ENCODE measurements at places on chromosomes 4 and X.

DNA sequence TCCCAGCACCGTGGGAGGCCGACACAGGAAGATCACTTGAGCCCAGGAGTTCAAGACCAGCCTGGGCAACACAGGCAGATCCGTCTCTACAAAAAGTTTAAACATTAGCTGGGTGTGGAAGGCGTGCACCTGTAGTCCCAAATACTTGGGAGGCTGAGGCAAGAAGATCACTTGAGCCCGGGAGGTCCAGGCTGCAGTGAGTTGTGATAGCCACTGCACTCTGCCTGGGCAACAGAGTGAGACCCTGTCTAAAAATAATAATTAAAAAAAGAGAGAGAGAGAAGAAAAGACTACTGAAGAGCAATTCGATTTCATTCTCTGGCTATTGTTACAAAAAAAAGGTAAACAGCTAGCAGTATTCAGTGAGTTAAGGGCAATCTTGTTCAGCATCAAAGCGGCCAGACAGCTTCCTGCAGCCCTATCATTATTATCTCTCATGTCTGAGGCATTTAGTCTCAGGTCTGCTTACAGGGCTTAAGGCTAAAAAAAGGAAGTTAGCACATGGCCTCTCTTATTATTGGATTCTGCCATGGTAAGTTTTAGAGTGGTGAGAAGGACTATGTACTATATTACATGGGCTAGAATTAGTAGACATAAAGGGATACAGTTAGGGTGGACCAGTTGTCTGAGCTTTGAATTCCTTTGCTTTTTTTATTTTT is 37.9 kb downstream of the ARHGEF6 start:
- DNase-seq, result no peak
- peaks cover 34% of the 10 kb centered on the region for H3K4me1 ChIP-seq
- H3K27me3 ChIP-seq, result no peaks in the 10 kb centered on the region
- H3K4me3 ChIP-seq, result no peak overlapping the region
- H3K36me3 ChIP-seq, result peaks cover 16% of the 10 kb centered on the region

GRCh38 chr4:73964862-73965611 is 16.8 kb downstream of the PF4 start:
- no peaks in the 10 kb centered on the region for H3K36me3 ChIP-seq
- no peak overlapping the region for H3K27ac ChIP-seq
- no peak for DNase-seq
- peaks cover 22% of the 10 kb centered on the region for H3K27me3 ChIP-seq
- no peaks in the 10 kb centered on the region for H3K4me1 ChIP-seq

DNA sequence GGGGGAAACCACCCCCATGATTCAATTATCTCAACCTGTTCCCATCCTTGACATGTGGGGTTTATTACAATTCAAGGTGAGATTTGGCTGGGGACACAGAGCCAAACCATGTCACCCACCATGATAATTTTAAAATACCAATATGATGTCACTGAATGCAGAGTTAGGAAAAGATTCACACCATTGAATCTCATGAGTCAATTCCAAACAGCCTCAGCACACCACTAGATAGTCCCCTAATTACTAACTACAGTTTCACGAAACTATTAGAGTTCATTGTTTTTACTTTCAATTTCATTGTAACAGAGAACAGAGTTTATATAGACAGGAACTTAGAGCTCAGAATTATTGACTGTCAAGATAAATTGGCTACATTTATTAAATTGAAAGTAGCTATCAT is 410.2 kb downstream of the FAM47A start:
- H3K27me3 ChIP-seq, result peaks cover 4% of the 10 kb centered on the region

DNA sequence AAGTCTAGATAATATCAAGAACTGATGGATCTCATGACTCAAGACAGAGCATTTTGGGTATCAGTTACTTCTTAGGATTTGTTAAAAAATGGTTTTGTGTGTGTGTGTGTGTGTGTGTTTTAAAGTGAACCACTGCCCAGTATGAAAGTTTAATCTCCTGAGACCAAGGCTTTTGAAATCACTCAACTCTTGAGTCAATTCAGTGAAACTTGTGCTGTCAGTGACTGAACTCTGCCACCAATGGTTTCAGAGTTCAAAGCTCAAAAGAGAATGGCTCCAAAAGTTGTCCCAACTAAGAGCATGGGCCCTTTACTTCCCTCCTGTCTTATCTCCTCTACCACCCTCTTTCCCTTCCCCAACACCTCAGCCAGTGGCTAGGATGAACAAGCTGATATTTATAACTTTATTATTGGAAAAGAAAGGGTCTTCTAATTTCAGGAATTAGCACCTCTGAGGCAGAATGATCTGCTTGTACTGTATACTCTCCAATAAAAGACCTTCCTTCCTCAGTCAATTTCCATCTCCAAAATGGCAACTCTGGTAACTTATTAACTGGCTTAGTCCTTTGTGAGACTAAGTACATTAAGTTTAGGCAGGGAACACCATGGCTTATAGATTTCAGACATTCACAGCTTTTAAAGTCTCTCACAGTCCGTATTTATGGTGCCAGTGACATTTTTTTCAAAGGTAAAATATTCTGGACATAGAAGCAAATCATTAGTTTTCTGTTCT is 152.2 kb downstream of the REPS2 start:
- no peaks in the 10 kb centered on the region for H3K27me3 ChIP-seq
- no peak overlapping the region for H3K27ac ChIP-seq
- H3K4me1 ChIP-seq, result no peaks in the 10 kb centered on the region
- no peak overlapping the region for H3K4me3 ChIP-seq
- no peaks in the 10 kb centered on the region for H3K36me3 ChIP-seq
- DNase-seq, result no peak

GRCh38 chr4:152880263-152880662 is 55.9 kb upstream of the FHDC1 start:
- no peak overlapping the region for H3K27ac ChIP-seq
- peaks cover 35% of the 10 kb centered on the region for H3K36me3 ChIP-seq
- H3K4me1 ChIP-seq, result no peaks in the 10 kb centered on the region
- H3K27me3 ChIP-seq, result no peaks in the 10 kb centered on the region
- H3K4me3 ChIP-seq, result no peak overlapping the region

DNA sequence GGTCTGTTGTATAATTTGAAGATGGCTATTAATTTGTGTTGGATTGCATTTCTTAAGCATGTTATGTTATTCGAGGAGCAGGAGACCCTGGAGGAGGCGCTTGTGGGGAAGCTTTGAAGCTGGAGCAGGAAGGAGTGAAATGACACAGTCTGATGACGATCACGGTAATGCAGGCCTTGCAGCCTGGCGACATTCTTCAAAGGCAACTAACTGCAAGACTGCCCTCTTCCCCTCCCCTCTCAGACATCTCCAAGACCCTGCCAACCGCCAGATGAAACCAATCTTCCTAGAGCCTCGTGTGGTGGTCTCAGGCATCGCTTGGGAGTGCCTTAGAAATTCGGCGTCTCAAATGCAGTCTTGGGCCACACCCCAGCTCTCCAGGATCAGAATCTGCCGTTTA is 16.1 kb downstream of the CLCN4 start:
- peaks cover 23% of the 10 kb centered on the region for H3K4me1 ChIP-seq
- H3K27ac ChIP-seq, result no peak overlapping the region
- no peaks in the 10 kb centered on the region for H3K27me3 ChIP-seq
- DNase-seq, result no peak
- H3K4me3 ChIP-seq, result no peak overlapping the region

GRCh38 chr4:24594887-24595286 is 10.5 kb upstream of the DHX15 start:
- no peak for DNase-seq
- no peak overlapping the region for H3K27ac ChIP-seq
- no peak overlapping the region for H3K4me3 ChIP-seq
- peaks cover under 1% of the 10 kb centered on the region for H3K4me1 ChIP-seq

DNA sequence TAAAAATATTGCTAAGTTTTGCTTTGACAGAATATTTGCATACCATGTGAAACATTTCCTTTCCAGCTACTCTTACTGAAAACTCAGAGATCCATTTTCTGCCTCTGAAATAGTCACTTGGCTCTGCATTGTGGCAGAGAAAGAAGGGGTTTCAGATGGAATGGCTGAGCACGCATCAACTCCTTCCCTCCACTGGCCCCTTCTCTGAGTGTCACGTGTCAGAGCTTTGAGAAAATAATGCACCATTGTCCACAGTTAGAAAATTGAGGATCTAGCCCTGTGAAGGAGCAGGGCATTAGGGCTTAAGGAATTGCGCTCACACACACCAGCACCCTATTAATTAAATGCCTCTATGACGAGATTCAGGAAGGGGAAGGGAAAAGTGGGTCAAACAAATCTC is 78.8 kb upstream of the FAT4 start:
- no peak for DNase-seq
- H3K27me3 ChIP-seq, result no peaks in the 10 kb centered on the region
- H3K4me1 ChIP-seq, result no peaks in the 10 kb centered on the region
- H3K27ac ChIP-seq, result no peak overlapping the region

GRCh38 chrX:10397349-10397748 is 223.0 kb downstream of the MID1 start:
- no peak for DNase-seq
- no peak overlapping the region for H3K4me3 ChIP-seq
- H3K4me1 ChIP-seq, result no peaks in the 10 kb centered on the region
- H3K36me3 ChIP-seq, result no peaks in the 10 kb centered on the region

DNA sequence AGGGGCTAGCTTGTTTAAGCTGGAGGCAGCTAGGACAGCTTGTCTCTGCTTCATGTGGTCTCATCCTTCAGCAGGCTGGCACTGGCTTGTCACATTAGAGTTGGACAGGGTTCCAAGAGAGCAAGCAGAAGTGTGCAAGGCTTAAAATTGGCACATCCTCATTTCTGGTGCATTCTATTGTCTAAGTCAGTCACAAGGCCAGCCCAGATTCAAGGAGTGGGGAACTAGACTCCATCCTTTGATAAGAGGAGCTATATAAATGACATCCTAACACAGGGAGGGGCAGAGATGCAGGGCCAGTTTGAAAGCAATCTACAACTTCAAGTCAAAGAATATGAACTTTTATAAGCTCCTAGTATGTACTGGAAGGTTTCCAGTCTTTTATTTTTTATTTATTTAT is 313.2 kb downstream of the PTTG2 start:
- no peak overlapping the region for H3K27ac ChIP-seq
- no peaks in the 10 kb centered on the region for H3K4me1 ChIP-seq
- no peaks in the 10 kb centered on the region for H3K36me3 ChIP-seq

- H3K27ac ChIP-seq, result peak overlapping the region; percentile 99
- H3K36me3 ChIP-seq, result no peaks in the 10 kb centered on the region
- DNase-seq, result no peak
- H3K27me3 ChIP-seq, result no peaks in the 10 kb centered on the region
- peak overlapping the region; percentile 90 for H3K4me3 ChIP-seq
Measured at GRCh38 chr4:78779280-78779679, 3.1 kb downstream of the BMP2K start.

DNA sequence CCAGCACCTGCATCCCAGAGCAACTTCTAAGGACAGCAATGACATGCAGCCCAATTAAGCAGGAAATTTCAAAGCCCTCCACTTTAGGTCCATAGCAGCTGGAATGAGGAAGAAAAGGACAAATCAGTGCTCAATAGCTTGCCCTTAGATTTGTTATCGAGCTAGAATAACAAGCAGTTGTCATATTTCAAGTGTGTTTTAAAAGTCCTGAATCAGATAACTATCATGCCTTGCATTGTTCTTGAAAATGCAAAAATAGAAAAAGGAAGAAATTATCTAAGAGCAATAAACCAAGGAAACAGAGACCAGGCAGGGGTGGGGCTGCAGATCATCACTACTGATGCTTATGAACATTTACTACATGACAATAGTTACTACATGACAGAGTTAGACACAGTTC is 43.9 kb upstream of the KLF3 start:
- no peaks in the 10 kb centered on the region for H3K36me3 ChIP-seq
- H3K27ac ChIP-seq, result no peak overlapping the region
- peaks cover 8% of the 10 kb centered on the region for H3K4me1 ChIP-seq
- H3K27me3 ChIP-seq, result no peaks in the 10 kb centered on the region

- no peak for DNase-seq
- no peak overlapping the region for H3K27ac ChIP-seq
- H3K4me1 ChIP-seq, result peaks cover 21% of the 10 kb centered on the region
- H3K27me3 ChIP-seq, result no peaks in the 10 kb centered on the region
- no peaks in the 10 kb centered on the region for H3K36me3 ChIP-seq
Measured at GRCh38 chr4:101417046-101417445, 69.7 kb upstream of the PPP3CA start.

- no peak overlapping the region for H3K27ac ChIP-seq
- H3K27me3 ChIP-seq, result no peaks in the 10 kb centered on the region
- H3K4me1 ChIP-seq, result no peaks in the 10 kb centered on the region
- H3K4me3 ChIP-seq, result no peak overlapping the region
- no peaks in the 10 kb centered on the region for H3K36me3 ChIP-seq
Measured at GRCh38 chr4:76511947-76512346, 76.9 kb downstream of the SHROOM3 start.

DNA sequence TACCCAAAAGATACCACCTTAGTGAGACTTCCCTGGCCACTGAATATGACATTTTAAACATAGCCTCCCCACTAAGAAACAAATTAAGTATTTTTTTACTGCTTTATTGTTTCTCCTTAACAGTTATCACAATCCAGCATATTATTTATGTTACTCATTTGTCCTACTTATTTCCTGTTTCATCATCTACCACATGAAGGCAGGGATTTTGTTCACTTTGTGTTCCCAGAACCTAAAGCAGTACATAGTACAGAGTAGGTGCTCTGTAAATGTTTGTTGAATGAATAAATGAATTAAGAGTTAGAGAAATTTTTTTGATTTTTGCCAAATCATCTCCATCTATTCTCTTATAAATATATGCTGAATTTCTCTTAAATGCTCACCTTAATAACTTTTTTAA is 318.4 kb upstream of the GIMD1 start:
- no peaks in the 10 kb centered on the region for H3K36me3 ChIP-seq
- no peak for DNase-seq
- H3K4me3 ChIP-seq, result no peak overlapping the region

DNA sequence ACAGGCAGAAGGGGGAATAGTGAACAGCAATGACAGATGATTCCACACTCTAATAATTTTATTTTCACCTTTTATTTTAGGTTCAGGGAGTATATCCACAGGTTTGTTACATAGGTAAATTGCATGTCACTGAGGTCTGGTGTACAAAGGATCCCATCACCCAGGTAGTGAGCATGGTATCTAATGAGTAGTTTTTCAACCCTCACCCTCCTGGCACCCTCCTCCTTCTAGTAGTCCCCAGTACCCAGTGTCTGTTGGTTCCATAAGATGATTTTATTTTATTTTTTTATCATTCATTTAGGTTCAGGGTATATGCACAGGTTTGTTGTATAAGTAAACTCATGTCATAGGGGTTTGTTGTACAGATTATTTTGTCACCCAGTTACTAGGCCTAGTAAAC is 58.6 kb upstream of the UGT8 start:
- H3K4me3 ChIP-seq, result no peak overlapping the region
- DNase-seq, result no peak
- no peaks in the 10 kb centered on the region for H3K27me3 ChIP-seq
- H3K27ac ChIP-seq, result no peak overlapping the region
- no peaks in the 10 kb centered on the region for H3K36me3 ChIP-seq

- no peak overlapping the region for H3K27ac ChIP-seq
- no peak overlapping the region for H3K4me3 ChIP-seq
- H3K27me3 ChIP-seq, result no peaks in the 10 kb centered on the region
- no peak for DNase-seq
- H3K36me3 ChIP-seq, result no peaks in the 10 kb centered on the region
Measured at GRCh38 chr4:28317221-28317620, 1456.6 kb downstream of the STIM2 start.

GRCh38 chrX:50814701-50815100 is 707 bp upstream of the SHROOM4 start:
- H3K27ac ChIP-seq, result peak overlapping the region; percentile 78
- H3K4me1 ChIP-seq, result no peaks in the 10 kb centered on the region
- DNase-seq, result no peak
- peak overlapping the region; percentile 71 for H3K4me3 ChIP-seq
- H3K27me3 ChIP-seq, result no peaks in the 10 kb centered on the region

All from left ventricle myocardium inferior (tissue), 1 donor.